Thyroid gland (tissue), 4 donors: ENCODE measurements at places on chromosomes 6 and 20. TPM values are rescaled to one million over a fixed set of nuclear protein-coding genes. Genes with fewer than 3 reads are reported as not detected.

DNA sequence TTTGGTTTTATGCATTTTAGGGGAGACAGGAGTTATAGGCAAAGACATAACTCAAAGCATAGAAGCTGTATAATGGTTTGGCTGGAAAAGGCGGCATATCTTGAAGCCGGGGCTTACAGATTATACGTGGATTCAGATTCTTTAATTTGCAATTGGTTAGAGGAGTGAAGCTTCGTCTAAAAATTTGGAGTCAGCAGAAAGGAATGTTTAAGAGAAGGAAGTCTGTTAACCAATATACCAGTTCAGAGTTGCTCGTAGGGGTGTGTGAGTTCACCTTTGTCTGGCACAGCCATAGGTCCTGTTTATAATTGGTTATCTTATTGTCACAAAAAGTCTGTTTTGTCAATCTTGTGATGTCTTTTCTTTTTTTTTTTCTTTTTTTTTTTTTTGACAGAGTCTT, 8.9 kb downstream of the ARHGAP40 start:
- no peaks in the 10 kb centered on the region for H3K4me1 ChIP-seq
- no peak overlapping the region for H3K27ac ChIP-seq
- no peaks in the 10 kb centered on the region for H3K27me3 ChIP-seq
- no peak overlapping the region for H3K4me3 ChIP-seq

DNA sequence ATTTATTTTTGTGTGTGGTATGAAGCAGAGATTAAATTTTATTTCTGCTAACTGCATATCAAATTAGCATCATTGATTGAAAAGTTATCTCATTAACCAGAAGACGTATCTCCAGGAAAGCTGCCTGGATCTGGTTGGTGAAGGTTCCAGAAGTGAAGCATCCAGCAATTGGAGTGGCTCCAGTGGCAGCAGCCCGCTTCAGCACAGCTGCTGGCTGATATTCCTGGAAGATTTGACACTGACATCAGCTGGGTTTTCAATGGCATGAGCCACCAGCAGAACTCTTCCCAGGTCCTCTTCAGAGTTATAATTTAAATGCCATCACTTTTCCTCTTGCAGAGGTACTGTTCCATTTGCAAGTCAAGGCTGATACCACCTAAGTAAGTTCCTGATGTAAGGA, 363.5 kb downstream of the BCKDHB start:
- H3K27me3 ChIP-seq: no peaks in the 10 kb centered on the region
- DNase-seq: no peak
- no peak overlapping the region for H3K4me3 ChIP-seq
- H3K36me3 ChIP-seq: no peaks in the 10 kb centered on the region
- H3K27ac ChIP-seq: no peak overlapping the region
- H3K4me1 ChIP-seq: no peaks in the 10 kb centered on the region

- no peaks in the 10 kb centered on the region for H3K27me3 ChIP-seq
- H3K4me1 ChIP-seq: peaks cover 4% of the 10 kb centered on the region
- no peak overlapping the region for H3K27ac ChIP-seq
- no peaks in the 10 kb centered on the region for H3K36me3 ChIP-seq
- H3K4me3 ChIP-seq: no peak overlapping the region
- DNase-seq: no peak
Observed at GRCh38 chr20:17097603-17098002, 129.2 kb upstream of the PCSK2 start.

GRCh38 chr6:431504-431903, 40.0 kb downstream of the IRF4 start:
- H3K36me3 ChIP-seq: no peaks in the 10 kb centered on the region
- H3K27me3 ChIP-seq: no peaks in the 10 kb centered on the region
- H3K4me3 ChIP-seq: no peak overlapping the region
- DNase-seq: no peak

DNA sequence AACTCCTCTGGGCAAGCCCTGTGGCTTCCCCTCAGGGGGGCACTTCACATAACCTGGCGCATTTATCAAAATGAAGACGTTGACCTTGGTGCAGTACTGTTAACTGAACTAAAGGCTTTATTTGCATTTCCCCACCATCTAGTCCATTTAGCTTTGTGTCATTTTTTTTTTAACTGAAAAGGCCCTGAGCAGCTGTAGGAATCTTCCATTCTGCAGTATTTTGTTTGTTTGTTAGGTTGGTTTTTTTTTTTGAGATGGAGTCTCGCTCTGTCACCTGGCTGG, 10.7 kb downstream of the TMEM181 start:
- H3K4me3 ChIP-seq: no peak overlapping the region
- H3K27ac ChIP-seq: no peak overlapping the region
- no peak for DNase-seq
- no peaks in the 10 kb centered on the region for H3K4me1 ChIP-seq
- no peaks in the 10 kb centered on the region for H3K36me3 ChIP-seq

GRCh38 chr6:8149350-8149749, 47.0 kb upstream of the EEF1E1 start:
- no peak for DNase-seq
- H3K4me1 ChIP-seq: no peaks in the 10 kb centered on the region
- H3K4me3 ChIP-seq: no peak overlapping the region
- no peaks in the 10 kb centered on the region for H3K36me3 ChIP-seq

- H3K36me3 ChIP-seq: no peaks in the 10 kb centered on the region
- no peak overlapping the region for H3K27ac ChIP-seq
- DNase-seq: no peak
- H3K4me3 ChIP-seq: no peak overlapping the region
- H3K4me1 ChIP-seq: peaks cover 10% of the 10 kb centered on the region
Observed at GRCh38 chr6:30834646-30835045, 49.7 kb upstream of the DDR1 start.

GRCh38 chr6:105824732-105825131, 261.4 kb upstream of the PRDM1 start:
- no peak overlapping the region for H3K27ac ChIP-seq
- no peaks in the 10 kb centered on the region for H3K4me1 ChIP-seq
- DNase-seq: no peak
- H3K27me3 ChIP-seq: no peaks in the 10 kb centered on the region

ELOVL4 gene
- total RNA-seq: 0.88 TPM

KCNQ5 gene
- total RNA-seq: 14.6 TPM

LY6G6F gene
- not detected for total RNA-seq
